Activated T-helper 17 cell treated with anti-CD3 and anti-CD28 coated beads, Interleukin-2, amount 50 U/mL, for 72 hours (primary cell): ENCODE measurements at places on chromosomes 3 and 15. TPM values are rescaled to one million over a fixed set of nuclear protein-coding genes. Genes with fewer than 3 reads are reported as not detected.

The MYLK gene
- total RNA-seq, result not detected

The HTR3E gene
- not detected for total RNA-seq

The FOXL2NB gene
- not detected for total RNA-seq

The RBP2 gene
- total RNA-seq, result not detected

The CPLX3 gene
- total RNA-seq, result 0.19 TPM

The NR1I2 gene
- total RNA-seq, result 0.43 TPM

The C3orf62 gene
- 9.4 TPM for total RNA-seq

The KCNMB2 gene
- not detected for total RNA-seq

The SLC2A2 gene
- not detected for total RNA-seq

The PSTPIP1 gene
- total RNA-seq, result 125 TPM

The GHSR gene
- not detected for total RNA-seq

The PCSK6 gene
- total RNA-seq, result 1.3 TPM

The PP2D1 gene
- not detected for total RNA-seq

The NPAP1 gene
- total RNA-seq, result not detected

The GRAMD1C gene
- 0.56 TPM for total RNA-seq

The CFAP91 gene
- 1.6 TPM for total RNA-seq
